ENCODE measurements at places on chromosomes 1 and 21.

DNA sequence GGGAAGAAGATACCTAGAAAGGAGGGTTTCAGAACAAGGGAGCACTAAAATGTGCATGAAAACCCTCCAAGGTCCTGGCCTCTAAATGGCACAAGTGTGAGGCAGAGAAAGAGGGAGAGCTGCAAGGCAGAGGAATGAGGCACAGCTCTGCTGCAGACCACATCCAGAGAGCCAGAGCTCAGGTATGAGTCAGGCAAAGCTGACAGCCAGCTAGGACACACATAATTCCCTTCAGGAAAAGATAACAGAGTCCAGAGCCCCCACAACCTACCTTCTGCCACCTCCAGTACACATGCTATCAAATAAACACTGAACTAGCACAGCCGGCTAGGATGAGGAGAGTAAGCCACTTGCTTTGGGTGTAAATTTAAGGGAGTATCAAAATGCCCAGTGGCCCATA, 62.2 kb downstream of the HSF2BP start:
- DNase-seq = no peak

DNA sequence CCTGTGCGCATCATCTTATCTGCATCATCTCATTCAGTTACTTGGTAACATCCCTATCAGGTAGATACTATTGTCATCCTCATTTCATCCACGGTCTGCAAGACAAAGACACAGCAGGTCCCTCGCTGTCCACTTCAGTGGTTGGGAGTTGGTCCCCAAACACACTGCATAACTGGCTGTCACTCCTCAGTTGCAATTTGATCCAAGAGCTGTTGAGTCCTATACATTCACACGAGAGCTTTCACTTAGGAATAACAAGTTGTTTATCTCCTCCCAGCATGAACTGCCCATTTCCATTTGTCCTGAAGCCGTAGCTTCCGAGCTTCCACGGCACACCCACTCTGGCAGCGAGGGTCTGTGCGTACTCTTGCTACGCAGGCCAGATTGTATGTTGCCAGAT, 472.0 kb downstream of the CAMTA1 start:
- DNase-seq = no peak

- DNase-seq = no peak
Measured at GRCh38 chr1:5662744-5663126, 329.5 kb downstream of the NPHP4 start.

DNA sequence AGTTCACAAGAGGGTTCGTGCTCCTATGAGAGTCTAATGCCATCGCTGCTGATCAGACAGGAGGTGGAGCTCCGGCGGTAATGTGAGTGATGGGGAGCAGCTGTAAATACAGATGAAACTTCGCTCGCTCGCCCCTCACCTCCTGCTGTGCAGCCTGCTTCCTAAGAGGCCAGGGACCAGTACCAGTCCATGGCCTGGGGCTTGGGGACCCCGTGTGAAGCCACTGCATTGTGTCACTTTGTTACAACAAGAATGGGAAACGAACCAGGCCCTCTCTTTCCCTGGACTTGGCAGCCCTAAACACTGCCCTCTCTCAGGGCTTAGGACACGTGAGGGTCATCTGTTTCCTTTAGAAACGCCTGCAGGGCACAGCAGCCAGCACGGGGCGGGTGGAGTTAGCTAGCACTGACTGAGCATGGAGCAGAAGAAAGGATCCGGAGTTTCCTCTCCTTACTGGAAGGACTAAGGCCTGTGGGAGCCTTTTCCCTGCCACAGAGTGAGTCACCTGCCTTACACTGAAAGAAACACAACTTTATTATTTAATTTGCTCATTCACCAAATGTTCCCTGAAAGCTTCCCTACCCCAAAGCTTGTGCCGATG, 185.2 kb upstream of the TMEM51 start:
- peak; percentile 45 for DNase-seq

GRCh38 chr1:181488866-181489265, 5.5 kb downstream of the CACNA1E start:
- DNase-seq = no peak

- DNase-seq = no peak
Measured at GRCh38 chr1:88191917-88192316, 492.2 kb upstream of the PKN2 start.
